ENCODE measurements at places on chromosomes 2 and 18.
A peak's percentile ranks its signal among the peaks of the same experiment; 100 is the strongest.

DNA sequence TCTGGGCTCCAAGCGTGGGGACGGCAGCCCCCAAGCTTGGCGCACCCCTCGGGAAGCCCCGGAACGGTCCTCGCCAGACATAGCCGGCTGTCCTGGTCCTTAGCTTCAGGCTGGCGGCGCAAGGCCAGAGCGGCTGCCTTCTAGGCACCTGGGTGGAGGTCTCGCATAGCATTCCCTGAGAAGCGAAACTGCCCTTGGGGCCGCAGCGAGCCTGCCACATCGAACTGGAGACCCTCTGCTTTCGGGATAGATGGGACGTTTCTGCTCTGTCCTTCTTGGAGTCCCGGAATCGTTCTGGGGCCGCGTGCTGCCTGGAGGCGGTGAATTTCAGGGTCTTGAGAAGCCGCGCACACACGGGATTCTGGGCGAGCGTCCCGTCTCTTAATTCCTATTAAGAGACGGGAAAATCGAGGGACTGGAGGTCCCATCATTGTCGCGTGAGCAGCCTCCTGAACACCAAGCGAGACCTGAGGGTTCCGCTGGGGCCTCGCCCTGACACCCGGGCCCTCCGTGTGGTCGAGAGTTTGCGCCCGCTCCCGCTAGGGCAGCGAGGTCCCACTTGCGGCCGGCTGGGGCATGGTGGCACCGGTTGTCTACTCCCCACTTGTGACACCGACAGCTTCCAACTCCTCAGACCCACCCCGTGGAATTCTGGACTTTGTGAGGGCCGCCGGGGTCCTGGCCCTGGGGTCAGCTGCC, 9.7 kb upstream of the EN1 start:
- no peak for DNase-seq

DNA sequence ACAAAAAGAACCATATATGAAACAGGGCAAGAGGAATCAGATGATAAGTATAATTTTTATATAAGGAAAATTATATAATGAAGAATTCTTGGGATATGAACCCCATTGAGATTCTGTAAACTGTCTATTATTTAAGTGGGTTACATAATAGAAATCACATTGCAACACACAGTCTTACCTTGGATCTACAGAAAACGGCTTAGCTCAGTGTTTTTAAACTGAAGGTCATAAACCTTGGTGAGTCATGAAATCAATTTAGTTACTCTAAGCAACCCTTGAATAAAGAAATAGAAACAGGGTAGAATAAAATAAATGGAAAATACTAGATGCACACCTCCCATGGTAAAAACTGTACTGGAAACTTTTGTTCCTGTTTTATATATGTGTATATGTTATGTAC, 50.7 kb downstream of the METTL8 start:
- DNase-seq: no peak

DNA sequence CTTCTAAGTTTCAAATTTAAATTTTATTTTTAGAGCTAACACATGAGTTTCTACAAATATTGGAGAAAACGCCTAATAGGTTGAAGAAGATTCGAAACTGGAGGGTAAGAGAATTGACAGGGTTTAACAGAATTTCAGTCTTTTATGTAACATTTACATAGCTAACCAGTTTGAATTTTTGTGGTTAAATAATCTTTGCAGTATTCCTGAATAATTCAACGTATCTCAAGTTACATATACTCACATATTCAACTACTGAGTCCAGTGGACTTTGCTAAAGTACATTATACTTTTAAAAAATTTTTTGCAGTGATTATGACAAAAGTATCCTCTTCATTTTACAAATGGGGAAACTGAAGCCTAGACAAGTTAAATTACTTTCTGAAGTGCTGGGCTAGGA, 34.0 kb downstream of the CCNT2 start:
- DNase-seq: no peak

DNA sequence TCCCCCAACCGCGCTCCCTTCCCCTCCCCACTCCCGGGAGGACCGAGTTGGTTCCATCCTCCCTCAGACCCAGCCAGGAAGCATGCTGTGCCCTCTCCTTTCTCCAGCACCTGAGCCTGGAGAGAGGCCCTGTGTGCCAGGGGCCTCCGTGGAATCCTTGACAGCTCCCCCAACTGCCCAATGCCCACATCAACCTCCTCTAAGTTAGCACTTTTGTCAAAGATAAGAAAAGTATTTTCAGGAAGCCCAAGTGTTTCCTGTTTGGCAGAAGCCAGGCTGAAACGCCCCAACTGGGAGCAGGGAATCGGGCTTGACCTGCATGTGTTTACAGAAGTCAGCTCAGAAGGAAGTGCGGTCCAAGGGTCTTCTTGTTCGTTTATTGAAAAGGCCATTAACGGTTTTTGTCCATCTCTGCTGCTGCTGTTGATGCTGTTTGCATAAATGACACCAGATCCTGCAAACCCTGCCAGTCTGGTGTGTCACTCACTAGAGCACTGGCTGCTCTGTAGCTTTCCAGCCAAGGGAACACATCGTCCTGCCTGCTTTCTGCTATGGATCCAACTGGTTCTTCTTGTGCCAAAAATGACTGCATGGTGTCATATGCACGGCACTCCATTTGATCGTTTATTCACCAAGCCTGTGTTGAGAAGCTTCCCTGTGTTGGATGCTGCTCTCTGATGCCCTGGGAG, 35.4 kb upstream of the COL6A3 start:
- DNase-seq: no peak

GRCh38 chr2:44844651-44845270, 96.7 kb upstream of the SIX3 start:
- no peak for DNase-seq

DNA sequence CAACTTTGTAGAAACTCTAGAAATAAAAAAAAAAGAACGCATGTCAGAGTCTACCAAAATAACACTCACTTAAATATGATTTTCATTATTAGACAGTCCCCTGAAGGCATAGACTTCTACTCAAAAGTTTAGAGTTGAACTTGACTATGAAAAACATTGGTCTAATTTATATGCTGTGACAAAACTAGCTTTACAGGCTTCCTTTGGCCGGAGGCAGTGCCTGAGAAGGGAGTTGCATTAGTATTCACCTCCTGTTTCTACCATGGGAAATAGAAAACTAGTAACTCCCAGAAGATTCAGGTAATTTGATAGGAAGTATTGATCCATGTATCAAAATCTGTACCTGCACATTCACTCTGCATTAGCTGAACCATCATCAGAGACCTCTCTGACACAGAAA, 163.4 kb upstream of the NOSTRIN start:
- no peak for DNase-seq

DNA sequence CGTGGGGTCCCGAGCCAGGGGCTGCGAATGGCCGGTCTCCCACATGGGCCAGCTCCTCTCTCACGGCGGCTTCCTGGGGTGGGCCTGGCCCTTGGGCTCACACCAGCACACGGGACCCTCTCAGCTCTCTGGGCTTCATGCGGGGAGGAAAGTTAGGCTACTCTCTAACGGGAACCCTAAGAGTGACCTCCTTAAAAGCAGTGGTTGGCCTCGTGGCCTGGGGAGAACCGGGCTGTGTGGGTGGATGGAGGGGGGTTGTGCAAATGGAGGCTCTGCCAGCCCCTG, 25.8 kb downstream of the RTP5 start:
- no peak for DNase-seq

GRCh38 chr2:207459990-207460757, 69.6 kb upstream of the CREB1 start:
- DNase-seq: no peak

GRCh38 chr18:47928466-47928865, 2.0 kb downstream of the SMAD2 start:
- DNase-seq: no peak

DNA sequence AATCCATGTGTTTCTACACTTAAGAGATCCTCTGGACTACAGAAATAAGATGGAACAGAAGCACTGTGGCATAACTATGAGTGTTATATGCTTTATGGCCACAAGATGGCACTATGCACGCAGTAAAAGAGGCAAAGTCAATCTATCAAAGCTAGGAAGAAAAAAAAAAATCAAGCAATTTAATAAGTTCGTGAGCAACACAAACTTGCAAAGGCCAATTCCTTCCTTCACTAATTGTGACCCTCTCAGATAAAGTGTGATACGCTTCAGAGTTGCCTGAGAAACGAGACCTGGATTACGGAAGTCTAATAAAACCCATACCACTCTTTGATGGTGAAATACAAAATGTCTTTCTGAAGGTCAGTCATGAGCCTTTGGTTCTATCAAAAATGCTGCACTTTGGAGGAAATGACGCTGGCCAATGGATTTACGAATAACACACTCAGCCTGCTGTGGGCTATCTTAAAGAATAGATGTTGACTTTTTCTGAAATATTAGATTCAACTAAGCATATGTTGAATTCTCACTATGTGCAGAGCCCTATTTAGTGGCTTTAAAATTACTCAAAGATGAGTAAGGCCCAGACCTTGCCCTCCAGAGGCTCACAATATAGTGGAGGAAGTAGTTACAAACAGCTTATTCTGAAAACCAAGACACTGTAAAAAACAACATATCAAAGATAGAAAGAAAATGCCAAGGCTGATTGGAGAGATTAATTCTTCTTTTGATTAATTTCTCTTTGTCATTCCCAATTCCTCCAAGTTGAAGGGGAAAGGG, 35.5 kb upstream of the TTR start:
- no peak for DNase-seq

GRCh38 chr2:175999283-175999819, 2.7 kb downstream of the LNPK start:
- no peak for DNase-seq

DNA sequence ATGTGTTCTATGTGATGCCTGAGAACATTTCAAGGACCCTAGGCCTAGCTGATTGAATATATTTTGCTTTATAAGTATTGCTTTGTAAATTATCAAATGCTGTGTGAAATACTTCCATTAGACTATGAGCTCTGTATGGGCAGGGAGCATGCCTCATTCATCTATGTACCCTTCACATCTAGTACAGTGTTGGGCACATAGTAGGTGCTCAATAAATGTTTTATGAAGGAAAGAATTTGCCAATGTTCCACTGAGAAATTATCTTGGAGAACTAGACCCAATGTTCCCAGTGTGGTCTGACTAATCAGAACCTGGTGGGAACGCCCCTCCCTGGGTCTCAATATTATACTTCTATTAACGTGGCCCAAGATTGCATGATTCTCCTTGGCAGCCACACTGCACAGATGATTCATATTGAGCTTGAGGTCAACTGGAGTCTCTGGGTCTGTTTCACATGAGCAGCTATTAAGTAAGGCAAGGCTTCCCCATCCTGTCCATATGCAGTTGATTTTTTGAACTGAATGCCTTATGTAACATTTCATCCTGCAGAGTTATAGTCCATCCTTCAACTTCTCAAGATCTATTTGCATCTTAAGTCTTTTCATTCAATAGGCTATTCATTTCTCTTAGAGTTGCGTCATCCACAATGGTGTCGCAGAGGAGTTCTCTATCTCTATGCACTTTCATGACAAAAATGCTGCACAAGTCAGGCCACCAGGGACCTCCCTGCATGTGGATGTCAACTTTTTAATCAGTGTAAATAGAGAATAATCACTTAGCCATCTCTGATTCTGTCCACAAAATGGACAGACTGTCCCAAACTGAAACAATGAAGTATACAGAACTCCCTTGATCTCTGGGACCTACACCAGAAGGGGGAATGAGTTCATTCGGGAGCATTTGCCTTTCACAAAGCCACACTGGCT, 257.6 kb downstream of the CYP26B1 start:
- no peak for DNase-seq

GRCh38 chr18:13720123-13720522, 6.2 kb downstream of the FAM210A start:
- no peak for DNase-seq

DNA sequence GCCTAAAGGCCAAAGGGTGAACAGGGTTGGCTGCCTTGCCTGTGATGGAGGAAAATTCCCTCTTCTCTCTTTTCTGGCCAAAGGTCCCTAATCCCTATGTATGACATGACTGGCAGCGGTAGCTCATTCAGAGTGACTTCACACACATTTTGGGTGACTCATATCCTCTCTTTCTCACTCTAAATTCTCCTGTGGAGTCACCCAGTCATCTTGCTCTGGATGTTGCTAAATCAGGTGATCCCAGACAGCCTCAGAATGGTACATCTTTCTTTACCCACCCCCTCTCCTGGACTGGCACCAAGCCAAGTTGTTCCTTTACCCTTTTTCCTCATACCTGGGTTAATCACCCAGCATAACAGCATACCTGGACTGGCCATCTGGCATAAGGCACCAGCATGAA, 77.2 kb downstream of the NEURL3 start:
- DNase-seq: no peak

DNA sequence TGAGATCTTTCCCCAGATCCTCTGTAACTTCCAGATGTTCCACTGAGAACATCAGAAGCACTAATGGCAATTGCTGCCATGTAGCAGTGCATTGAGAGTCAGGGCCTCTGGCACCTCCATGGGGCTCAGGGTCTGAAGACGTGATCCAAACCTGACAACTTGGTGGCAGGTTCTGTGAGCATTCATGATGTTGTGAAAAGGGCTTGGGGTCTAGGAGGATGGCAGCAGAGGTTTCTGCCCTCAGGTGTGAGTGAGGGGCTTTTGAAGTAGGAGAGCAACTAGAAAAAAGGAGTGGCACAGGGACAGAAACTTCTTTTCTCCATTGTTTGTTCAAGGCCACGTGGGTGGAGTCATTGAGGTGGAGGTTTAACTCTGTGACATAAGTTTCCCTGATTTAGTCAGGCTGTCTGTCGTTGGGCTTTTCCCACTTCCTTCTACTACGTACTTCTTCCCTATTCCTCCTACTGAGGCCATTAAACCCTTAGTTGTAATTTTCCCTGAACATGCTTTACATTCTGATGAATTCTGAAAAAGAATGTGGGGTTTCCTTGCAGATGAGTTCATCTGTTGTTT, 13.1 kb downstream of the CFLAR start:
- no peak for DNase-seq

DNA sequence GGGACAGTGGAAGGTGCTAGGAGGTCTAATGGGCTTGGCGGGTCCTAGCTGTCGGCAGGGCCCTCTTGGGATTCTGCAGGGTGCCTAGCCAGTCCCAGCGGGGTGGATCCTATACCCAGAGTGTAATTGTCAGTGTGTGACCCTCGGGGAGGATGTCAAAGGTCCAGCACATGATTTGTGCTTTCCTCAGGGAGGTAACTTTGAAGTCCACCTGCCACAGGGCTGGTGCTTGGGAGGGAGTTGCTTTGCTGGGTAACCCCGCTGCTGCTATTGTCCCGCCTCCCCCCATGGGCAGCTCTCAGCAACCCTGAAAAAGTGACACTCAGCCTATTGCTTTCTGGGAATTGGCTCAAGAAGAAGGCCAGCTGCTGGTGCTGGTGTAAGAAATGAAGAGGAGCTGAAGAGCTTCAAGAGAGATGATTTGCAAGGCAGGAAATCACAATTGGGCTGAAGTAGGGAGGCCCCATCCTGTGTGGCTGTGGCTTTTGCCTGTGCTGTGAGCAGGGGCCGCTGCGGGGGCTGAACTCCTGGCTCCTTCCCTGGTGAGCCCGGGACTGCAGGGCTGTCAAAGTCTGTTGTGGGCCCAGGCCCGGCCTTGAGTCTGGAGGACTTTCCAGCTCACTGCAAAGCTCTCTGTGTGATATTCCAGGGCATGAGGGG, 36.4 kb downstream of the EMILIN2 start:
- peak; percentile 34 for DNase-seq

GRCh38 chr2:3099145-3099859, 278.3 kb downstream of the EIPR1 start:
- no peak for DNase-seq

Measured in stimulated activated CD4-positive, alpha-beta T cell treated with anti-CD3 and anti-CD28 coated beads, Interleukin-12 subunit alpha, Interleukin-12 subunit beta, amount 100 ng/mL, for 24 hours (primary cell).